NCI-H1092 (cell line): ENCODE measurements at places on chromosomes 3 and 15.
A peak's percentile ranks its signal among the peaks of the same experiment; 100 is the strongest.

GRCh38 chr3:28301688-28302087 is 46.8 kb upstream of the ZCWPW2 start:
- no peak for DNase-seq

GRCh38 chr3:127458696-127459604 is 131.6 kb downstream of the TPRA1 start:
- no peak for DNase-seq

- no peak for DNase-seq
Observed at GRCh38 chr3:131892331-131892730, 142.5 kb downstream of the CPNE4 start.

DNA sequence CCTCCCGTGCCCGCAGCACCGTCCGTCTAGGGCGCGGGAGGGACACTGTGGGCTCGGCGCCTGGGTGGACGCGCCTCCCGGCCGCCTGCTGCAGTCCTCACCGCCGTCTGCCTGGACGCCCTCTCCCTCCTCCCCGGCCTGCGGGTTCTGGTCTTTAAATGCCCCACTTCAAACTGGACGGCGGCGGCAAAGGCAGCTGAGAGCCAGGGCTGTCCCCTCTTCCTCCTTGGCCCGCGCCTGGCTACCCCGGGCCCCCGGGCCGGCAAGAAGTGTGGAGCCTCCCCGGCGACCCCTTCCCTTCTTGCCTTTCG is 426 bp downstream of the CBLB start:
- DNase-seq = no peak

DNA sequence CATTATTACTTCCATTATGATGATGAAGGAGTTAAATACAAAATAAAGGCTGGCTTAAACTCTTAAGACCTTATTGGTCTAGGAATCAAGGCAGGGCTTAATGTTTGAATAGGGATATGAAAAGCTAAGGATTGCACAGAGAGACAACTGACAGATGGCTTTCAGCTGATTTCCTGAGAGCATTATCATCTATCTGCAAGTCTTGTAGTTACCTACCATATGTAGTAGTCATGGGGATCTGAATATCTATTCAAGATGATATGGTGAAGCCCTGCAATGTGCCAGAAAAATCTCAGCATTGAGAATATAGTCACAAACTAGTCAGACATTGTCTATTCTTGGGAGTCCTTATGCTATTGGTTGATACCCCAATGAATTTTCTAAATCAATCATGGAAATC is 47.5 kb upstream of the CHMP2B start:
- no peak for DNase-seq

- no peak for DNase-seq
Observed at GRCh38 chr15:83871808-83872559, 218.1 kb downstream of the ADAMTSL3 start.

DNA sequence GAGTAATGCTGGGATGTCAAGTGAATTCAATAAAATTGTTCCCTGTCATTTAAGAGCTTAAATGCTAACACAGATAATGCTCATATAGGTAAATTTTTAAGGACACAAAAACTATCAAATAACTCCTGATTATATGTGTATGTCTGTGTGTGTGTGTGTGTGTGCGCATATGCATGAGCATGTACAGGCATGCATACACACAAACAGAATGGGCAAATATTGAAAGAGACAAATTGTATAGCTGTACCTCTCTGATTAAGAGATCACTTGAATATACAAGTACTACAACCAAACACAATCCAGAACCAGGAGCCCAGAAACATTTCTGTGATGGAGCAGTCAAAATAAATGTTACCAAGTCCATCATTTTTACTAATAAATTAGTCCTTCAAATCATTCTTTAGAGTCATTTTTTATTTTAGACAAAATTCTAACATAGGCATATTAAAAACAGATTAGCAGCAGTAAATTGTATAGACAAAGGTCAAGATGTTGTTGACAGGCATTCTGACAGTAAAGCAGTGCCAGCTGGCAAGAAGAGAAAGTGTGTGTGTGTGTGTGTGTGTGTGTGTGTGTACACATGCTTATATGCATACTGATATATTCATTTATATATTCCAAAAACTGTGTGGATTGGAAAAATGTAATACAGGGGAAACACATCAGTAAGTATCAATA is 145.3 kb downstream of the CD47 start:
- DNase-seq = no peak

DNA sequence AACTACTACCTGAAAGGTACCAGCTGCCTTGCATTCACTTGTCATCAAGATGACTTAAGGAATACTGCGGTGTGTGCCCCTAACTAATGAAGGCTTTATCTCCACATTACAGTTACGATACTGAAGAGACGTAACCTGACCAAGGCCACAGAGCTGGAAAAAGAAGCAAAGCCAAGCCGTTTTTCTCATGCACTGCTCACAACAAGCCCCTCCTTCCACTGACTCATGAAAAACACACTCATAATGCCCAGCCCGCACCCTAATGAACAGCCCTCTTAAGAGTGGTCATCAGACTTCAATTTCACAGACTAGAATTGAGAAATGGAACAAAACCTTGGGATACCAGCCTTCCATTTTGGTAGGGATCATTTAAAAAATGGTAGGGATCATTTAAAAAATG is 11.6 kb downstream of the PSMD6 start:
- DNase-seq = no peak

GRCh38 chr3:55014081-55014480 is 86.2 kb upstream of the LRTM1 start:
- DNase-seq = no peak

DNA sequence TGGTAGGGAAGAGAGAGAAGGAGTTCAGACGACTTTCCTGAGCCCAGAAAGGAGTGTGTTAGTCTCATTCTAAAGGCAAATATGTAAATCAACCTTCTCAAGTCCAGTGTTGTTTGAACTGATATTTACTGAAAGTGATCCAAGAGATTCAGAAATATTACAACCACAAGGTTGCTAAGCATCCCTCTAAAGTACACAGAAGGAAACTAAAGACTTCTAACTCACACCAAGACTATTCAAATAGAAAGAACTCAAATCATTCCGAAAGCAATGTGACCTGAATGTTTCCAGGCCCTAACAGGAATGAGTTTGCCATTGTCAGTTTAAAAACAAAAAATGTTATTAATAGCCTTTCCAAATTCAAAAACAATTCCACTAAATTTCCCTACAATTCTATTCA is 56.9 kb upstream of the VGLL3 start:
- DNase-seq = no peak

GRCh38 chr15:51550841-51551240 is 71.7 kb downstream of the DMXL2 start:
- no peak for DNase-seq

- DNase-seq = no peak
Observed at GRCh38 chr3:184801241-184801785, 10.7 kb upstream of the VPS8 start.

- DNase-seq = no peak
Observed at GRCh38 chr3:132519914-132520313, 77.2 kb upstream of the ACKR4 start.

DNA sequence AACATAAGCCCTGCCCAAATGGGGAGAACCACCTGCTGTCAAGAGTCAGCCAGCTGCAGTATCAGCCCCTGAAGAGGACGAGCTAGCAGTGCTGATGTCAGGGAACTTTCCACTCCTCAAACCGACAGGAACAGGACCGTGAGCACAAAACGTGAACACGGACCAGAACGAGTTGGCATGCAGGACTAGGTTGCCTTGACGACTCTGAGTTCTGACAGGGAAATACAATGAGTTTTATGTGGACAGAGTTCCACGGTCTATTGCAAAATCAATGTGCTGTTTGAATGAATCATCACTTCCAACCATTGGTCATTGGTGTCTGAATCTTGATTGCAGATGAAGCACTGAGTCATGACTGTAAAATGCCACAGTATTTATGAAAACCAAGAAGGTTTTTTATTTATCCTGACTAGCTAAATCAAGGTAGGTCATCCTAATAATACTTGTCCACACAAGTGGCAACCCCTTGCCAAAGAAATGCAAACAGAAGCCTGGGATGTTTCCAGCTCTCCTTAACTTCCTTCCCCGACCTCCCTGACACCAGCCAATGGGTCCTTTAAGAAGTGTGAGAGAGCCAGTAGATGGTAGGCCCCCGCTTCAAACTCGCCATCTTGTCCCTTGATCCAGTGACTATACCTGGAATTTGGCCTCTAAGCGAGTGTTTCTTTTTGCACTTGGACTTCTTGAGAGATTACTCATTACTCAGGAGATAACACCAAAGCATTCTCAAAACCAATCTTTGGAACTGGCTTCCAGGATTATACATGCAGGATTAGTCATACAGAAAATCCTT is 119.6 kb downstream of the ASB7 start:
- DNase-seq = peak; percentile 59

DNA sequence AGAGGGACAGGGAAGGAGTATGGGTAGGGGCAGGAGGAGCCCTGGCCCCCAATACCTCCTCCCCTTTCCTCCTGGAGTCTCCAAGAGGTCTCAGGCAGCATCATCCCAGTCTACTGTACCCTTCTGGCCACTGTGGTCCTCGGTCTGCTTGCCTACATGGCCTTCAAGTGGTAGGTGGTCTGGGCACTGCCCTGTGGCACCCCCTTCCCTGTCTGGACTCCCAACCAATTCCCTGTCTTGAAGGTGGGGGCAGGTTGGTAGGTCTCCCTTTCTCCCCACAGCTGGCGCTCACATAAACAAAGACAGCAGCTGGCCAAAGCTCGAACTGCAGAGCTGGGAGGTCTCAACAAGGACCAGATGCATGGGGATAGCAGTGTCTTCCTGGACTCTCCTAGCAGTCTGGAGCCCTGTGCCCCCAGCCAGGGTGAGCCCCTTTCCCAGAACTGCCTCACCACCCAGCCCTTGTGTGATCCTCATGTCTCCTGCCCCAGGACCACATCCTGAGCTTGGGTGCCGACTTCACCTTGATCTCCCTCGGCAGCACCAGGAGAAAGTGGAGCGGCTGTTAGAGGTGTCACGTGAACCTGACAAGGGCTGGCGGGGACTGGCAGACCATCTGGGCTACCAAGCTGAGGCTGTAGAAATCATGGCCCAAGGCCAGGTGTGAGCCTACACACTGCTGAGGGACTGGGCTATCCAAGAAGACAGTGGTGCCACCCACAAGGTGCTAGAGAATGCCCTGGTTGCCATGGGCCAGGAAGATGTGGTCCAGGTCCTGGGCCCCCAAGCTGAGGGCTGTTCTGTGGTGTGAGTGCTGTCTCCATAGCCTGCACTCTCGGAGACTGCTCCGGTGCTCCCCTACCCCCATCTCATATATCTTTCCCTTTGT is 33.1 kb downstream of the NBEAL2 start:
- peak; percentile 8 for DNase-seq

DNA sequence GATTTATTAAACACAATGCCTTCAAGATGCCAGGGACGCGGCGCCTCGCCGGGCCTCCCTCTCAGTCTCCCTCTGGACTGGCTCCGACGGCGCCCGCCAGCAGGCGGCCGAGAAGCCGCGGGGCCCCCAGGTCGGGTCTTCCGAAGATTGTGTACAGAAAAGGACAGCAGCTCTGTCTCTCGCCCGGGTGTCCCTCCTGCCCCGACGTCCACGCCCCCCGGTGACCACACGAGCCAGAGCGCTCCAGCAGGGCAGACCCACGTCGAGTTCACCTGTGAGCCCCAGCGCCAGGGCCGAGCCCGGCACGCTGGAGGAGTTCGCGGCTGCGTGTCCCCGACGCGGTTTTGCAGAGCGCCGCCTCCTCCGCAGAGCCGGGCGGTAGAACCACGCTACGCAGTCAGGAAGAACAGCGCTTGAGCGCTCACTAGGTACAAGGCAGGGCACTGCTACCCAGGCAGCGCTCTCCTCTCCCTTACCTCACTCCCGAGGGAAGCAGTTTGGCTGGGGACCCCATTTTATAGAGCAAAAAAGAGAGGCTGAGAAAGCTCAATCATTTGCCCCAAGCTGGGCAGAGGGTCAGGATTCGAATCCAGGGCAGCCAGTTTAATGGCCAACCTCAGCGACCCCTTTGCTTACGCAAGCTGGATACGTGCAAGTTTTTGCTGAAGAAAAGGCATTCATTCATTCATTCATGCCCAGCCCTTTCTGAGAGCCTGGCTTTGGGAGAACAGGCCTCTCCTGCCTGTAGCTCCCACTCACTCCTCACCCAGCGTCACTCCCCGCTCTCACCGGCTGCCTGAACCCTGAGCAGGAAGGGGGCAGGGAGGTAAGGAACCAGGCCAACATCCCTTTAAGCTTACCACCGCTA is 3.0 kb upstream of the TLE3 start:
- DNase-seq = peak; percentile 23

GRCh38 chr3:120855665-120856437 is 52.2 kb upstream of the STXBP5L start:
- DNase-seq = no peak

GRCh38 chr3:65402597-65402996 is 636.1 kb downstream of the MAGI1 start:
- DNase-seq = no peak

GRCh38 chr15:81146006-81146405 is 11.9 kb downstream of the CFAP161 start:
- DNase-seq = no peak

DNA sequence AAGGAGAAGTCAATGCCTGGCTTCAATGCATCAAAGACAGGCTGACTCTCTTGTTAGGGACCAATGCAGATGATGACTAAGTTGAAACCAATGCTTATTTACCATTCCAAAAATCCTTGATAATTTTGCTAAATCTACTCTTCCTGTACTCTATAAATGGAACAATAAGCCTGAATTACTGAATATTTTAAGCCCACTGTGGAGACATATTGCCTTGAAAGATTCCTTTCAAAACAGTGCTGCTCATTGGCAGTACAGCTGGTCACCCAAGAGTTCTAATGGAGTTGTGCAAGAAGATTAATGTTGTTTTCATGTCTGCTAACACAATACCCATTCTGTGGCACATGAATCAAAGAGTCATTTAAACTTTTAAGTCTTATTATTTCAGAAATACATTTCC is 181.0 kb upstream of the CBLB start:
- DNase-seq = no peak
